Suprapubic skin (tissue), 4 donors: ENCODE measurements at places on chromosomes 6 and 20. TPM values are rescaled to one million over a fixed set of nuclear protein-coding genes. Genes with fewer than 3 reads are reported as not detected.

LMBRD1 gene
- total RNA-seq, result 48.8 TPM

- no peak for DNase-seq
Measured at GRCh38 chr6:144820270-144820669, 535.1 kb downstream of the UTRN start.

VPS52 gene
- 44.4 TPM for total RNA-seq

MPC1 gene
- total RNA-seq, result 41.9 TPM

VWA7 gene
- 3.3 TPM for total RNA-seq

GRCh38 chr20:24492031-24492607, 22.7 kb downstream of the SYNDIG1 start:
- no peak for DNase-seq

- DNase-seq, result no peak
Measured at GRCh38 chr6:14635195-14635594, 517.6 kb downstream of the CD83 start.

- no peak for DNase-seq
Measured at GRCh38 chr20:51184289-51184688, 161.4 kb upstream of the KCNG1 start.

DNA sequence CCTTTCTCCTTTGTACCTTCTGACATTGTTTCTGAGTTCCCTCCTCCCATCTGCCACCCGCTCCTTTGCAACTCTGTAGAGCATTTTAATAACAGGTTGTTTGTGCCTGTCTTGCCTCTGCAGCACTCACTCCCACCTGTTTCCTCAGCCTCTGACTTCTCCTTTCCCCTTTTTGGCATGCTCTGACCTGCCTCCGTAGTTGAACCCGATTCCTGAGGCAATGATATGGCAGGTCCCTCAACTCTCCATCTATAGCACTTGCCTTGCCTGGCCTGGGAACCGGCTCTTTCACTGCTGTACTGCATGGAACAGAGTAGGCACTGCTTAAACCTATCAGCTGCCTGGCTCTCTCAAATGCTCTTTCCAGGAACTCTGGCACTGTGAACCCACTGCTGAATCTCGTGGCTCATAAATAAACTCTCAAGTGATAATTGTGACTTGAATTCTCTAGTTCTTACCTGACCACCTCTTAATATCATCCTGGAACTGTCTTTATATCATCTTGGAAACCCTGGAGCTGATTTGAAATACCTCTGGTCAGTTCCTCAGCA, 50.3 kb downstream of the UTRN start:
- DNase-seq, result no peak

WFDC2 gene
- 58.0 TPM for total RNA-seq

MACROD2 gene
- total RNA-seq, result 60.3 TPM

GRCh38 chr6:40336940-40337760, 250.0 kb downstream of the LRFN2 start:
- DNase-seq, result no peak

- no peak for DNase-seq
Measured at GRCh38 chr6:154895841-154896240, 99.3 kb upstream of the TIAM2 start.

HFE gene
- total RNA-seq, result 3.2 TPM

DNA sequence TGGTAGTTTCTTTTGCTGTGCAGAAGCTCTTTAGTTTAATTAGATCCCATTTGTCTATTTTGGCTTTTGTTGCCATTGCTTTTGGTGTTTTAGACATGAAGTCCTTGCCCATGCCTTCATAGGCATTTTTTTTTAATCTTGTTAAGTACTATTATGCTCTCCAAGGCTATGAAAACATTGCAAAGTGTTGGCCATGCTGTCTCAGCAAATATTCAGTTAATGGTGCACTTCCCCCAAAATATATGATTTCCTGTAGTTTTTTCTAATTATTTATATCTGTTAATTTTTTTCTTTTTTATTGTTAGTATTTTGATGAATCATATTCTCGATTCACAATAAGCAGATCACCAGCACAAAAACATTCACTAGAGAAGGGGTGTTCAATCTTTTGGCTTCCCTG, 806.1 kb upstream of the FLRT3 start:
- no peak for DNase-seq

LBP gene
- total RNA-seq, result 6.2 TPM

DNA sequence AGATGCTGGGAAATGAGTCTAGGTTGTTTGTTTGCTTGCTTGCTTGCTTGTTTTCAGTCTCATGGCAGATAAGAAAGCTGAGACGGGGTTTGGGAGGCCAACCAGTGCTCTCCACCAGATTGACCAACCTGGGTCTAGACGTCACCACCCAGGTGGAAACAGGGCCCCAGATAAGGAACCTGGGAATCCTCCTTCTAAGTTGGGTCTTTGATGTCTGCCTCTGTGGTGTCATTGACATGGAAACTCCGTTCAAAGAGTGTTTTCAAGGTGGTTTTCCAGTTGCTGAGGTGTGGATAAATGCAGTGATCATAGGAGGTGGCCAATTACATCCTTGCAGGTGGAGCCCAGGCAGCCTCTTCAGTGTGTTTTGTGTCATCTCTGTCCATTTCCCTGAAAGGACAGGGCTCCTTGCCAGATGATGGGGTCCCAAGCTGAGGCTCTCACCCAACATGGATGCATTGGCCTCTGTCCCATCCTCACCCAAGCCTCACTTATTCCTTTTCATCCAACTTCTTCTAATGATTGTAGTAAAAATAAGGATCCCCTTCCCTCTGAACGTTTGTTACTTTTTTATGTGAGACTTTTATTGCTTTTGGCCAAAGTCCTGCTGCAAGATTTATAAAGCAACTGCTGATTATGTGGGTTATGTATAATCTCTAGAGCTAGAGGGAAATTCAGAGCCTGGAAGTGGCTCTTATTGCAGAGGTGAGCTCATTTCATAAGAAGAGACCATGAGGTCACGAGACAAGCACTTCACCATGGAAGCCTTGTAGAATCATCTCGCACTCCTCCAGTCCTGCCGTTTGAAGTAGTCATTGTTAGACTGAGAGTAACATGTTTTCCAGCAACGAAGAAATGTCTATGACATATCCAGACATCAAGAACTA, 32.0 kb upstream of the SYNDIG1 start:
- DNase-seq, result no peak

EMILIN3 gene
- 7.5 TPM for total RNA-seq

DNA sequence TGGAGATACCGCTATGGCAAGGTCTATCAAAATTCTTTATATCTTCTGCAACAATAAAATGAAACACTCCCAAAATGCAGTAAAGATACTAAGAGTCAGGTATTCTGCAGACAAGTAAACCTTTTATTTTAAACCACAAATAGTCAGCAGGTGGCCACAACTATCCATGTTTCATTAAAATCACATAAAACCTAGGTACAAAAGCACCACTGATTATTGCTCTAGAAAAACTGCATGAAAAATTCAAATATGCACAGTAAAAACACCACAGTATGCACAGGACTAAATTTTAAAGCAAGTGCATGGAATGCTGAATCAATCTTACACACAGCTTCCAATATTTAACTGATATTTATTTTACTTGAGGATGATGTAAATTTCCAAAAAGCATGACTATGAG, 33.3 kb downstream of the HMGN3 start:
- no peak for DNase-seq

DNA sequence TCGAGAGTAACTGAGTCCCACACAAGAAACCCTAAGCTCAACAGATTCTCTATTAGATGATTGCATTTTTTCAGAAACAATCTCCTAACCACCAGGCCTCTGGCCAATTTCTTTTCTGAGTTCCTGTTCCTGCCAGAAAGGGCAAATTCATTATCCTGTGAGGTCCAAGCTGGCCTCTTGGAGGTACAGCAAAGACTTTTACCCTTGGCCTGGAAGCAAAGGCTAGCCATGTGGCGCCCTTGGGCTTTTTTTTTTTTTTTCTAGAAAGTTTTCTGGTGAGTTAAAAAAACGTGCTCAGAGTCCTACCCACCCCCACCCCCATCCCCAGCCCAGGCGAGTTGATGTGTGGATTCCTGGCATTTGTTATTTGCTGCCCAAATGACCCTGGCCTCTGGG, 59.0 kb upstream of the EEF1A1 start:
- no peak for DNase-seq

GRCh38 chr6:94862112-94862511, 715.2 kb upstream of the MANEA start:
- no peak for DNase-seq

DNA sequence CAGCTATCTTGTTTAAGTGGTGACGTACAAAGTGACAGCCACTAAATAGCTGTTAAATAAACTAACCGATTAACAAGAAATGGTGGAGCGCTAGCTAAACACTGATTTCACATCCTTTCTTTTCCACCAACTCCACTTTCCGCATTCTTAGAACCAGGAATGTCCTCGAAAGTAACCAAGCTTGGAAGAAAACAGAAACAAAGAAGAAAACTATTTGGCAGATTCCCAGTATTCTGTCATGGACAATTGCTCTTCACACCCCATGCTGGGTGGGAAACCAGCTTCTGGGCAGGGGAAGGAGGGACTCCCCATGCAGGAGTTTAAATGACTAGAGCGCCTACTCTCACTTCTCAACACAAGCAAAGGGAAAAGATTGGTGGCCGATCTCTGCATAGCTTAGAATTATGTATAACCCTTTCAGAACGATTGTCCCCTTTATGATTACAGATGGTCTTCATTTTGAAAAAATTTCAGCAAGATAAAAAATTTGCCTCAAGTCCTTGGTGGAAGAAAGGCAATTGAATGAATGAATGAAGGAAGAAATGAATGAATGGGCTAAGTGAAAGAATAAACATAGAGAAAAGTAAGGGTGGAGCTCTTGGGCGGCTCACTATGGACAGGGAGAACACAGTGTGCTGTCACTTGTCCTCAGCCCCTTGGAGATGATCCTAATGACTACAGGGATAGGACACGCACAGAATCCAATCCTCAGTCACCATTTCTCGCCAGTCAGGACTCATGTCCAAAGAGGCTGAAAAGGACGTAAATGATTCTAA, 148.7 kb upstream of the NEDD9 start:
- DNase-seq, result no peak
